ENCODE measurements at places on chromosomes 12 and 14.

- no peak for DNase-seq
These were observed 20.6 kb upstream of the MYL2 start for GRCh38 chr12:110940933-110941332.

GRCh38 chr14:38129192-38129591, 78.5 kb upstream of the SSTR1 start:
- DNase-seq = no peak

DNA sequence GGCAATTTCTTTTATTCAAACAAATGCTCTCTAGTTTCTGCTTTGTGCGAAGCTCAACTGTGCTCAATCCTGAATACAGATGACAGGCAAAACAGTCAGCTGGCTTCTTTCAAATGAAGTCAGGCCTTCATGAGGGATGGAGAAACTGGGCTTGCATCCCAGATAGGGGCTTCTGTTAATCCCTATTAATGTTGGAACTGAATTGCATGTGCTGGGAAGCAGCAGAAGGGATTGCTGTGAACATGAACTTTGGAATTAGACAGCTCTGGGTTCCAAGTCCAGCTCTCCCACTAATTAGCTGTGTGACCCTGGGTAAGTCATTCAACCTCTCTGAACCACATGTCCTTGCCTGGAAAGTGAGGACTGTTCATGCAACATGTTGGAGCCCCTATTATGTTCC, 21.1 kb upstream of the CORO1C start:
- peak; percentile 97 for DNase-seq

- DNase-seq = no peak
These were observed 145.9 kb downstream of the NRXN3 start for GRCh38 chr14:78316052-78316451.

GRCh38 chr12:106941481-106942156, 14.1 kb upstream of the TMEM263 start:
- no peak for DNase-seq

GRCh38 chr12:18352312-18352711, 91.0 kb downstream of the PIK3C2G start:
- no peak for DNase-seq

GRCh38 chr12:81229759-81230158, 151.9 kb downstream of the ACSS3 start:
- DNase-seq = peak; percentile 44

GRCh38 chr12:126663304-126664094, 1598.3 kb downstream of the AACS start:
- DNase-seq = peak; percentile 4

DNA sequence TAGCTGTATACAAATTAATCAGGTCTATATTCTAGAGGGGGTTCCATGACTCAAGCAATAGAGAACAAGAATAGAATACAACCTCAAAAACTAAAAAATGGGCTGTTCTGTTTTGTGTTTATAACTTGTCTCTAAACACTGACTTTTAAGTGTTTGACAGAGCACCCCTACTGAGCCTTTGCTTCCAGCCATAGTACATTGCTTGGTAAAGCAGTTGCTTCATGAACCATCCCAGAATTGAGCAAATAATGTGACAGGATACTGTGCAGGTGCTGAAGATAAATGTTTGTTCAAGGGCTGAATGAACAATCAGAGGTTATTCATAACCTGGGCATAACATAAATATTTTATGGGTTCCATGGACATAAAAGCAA, 11.5 kb downstream of the SPTSSA start:
- DNase-seq = no peak

DNA sequence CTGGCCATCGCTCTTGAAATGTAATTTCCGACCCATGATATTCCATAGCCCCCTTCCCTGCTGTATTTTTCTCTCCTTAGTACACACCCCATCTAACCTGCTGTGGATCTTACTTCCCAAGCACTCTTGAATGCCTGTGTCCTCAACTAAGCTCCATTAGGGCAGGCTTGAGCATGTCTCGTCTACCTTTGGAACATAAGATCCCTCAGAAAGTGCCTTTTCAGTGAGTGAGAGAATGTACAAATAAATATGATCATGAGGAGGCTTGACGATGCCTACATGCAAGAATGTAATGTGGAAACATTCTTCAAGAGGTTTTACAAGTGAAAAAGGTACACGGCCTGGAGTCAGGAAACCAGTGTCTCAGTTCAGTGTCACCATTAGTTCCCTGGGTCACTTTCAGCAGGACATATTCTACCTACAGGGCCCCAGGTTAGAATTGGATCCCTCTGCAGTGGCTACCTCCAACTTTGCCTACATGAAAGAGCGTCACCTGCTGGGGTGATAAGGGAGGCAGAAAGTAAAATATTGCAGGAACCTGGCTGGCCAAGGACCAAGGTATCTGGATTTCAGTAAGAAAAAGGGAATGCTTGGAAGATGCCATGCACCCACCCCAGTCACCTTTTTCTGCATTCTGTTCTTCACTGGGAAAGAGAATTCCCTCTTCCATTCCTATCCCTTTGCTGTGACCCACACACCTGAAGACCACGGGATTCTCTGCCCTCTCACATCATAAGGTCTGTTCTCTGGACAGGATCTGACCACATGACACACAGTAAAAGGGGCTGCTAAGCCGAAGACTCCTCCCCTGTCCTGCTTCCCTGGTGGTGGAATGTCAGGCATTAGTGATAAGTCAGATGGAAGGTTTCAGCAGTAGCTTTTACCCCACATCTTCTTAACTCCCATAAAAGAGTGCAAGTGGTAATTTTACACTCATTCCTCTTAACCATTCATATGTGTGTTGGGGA, 24.6 kb upstream of the SERPINA1 start:
- DNase-seq = no peak

- DNase-seq = peak; percentile 73
These were observed 22.8 kb downstream of the RAB35 start for GRCh38 chr12:120093592-120094355.

DNA sequence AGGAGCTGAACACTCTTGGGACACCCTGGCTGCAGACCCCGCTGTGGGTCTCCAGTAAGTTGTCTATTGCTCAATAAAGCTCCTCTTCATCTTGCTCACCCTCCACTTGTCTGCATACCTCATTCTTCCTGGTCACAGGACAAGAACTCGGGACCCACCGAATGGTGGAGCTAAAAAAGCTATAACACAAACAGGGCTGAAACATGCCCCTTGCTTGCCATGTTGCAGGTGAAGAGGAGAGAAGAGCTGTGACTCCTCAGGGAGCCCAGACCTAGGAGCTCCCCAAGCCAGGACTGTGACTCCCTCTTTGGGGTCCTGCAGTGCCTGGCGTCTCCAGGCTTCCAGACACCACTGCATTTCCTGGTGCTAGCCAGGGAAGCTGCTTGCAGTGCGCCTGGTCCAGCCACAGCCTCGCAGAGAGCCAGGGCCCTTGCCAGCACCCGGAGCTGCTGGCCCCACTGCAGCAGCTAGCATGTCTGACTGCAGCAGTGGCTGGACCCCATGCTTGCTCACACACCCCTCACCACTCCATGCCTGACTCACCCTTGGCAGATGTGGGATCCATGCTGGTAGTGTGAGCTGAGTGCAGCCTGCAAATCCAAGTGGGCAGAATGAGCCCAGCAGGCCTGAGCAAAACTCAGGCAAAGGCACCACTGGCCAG, 37.1 kb upstream of the OR5AU1 start:
- no peak for DNase-seq

DNA sequence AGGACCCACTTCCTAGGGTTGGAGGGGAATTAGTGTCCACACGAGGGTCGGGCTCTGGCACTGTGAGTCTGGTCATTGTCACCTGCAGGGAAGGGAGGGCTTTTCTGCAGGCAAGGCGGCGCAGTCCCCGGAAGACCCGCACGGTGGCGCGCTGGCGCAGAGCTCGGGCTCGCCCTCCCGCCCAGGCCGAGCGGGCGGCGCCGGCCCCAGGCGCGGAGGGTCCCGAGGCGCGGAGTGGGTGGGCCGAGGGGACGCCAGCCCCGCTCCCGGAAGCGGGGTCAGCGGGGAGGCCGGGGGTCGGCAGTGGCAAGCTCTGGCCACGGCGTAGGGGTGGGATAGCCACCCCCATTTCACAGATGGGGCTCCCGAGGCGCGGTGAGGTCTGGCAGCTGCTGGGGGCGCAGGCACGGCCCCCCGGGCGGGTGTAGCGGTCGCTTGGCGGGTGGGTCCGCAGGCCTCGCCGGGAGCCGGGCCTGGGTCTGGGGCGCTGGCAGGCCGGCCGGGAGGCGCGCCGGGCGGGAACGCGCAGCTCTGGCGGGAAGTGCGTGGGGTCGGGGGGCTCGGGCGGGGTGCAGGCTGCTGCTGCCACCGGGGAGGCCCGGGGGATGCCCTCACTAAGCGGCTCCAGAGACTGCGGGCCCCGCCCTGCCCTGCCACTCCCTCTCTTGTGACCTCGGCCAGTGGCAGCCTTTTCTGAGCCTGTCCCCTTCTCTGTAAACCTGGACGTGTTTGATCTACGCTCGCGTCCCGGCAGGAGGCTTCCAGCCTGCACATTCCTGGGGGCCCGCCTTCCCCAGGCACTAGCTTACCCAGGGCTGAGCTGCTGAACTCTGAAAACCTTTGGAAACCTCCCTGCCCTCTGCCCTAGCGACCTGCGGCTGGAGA, 46.1 kb downstream of the CYP46A1 start:
- peak; percentile 80 for DNase-seq

DNA sequence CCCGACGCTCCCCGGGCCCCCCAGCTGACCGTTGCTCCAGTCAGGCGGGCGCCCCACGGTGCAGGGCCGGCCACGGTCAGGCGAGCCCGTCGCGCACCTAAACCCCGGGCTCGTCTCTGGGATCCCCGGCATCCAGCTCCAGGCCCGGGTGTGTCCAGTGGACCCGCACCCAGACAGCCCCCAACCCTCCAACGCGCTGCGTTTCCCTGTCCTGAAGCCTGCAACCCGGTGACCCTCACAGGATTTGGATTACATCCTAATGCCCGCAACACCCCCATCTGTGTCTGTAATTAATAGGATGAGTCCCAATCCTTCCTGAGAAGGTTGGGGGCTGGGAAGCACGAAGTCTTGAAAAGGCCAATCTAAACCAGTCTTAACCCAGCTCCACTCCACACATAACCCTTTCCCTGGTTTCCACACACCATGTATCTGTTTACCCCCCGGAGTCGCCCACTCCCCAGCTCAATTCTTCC, 10.4 kb downstream of the CPNE6 start:
- no peak for DNase-seq

DNA sequence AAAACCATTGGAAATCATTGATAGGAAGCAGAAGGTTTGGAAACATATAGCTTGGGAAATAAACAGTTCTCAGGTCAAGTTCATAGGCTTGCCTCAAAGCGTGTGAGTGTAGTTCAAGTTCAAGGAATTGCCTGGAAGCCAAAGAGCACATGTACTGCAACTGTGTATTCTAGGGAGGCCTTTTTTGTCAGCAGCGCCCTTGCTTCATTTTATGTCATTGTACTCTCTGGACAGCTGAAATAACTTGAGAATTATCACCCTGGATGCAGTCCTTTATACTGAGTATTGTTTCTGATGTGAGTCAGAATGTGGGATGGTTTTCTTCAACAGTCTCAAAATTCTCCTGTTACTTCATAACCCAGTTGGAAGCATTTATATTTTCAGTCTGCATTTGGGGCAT, 16.0 kb upstream of the EVL start:
- peak; percentile 41 for DNase-seq

DNA sequence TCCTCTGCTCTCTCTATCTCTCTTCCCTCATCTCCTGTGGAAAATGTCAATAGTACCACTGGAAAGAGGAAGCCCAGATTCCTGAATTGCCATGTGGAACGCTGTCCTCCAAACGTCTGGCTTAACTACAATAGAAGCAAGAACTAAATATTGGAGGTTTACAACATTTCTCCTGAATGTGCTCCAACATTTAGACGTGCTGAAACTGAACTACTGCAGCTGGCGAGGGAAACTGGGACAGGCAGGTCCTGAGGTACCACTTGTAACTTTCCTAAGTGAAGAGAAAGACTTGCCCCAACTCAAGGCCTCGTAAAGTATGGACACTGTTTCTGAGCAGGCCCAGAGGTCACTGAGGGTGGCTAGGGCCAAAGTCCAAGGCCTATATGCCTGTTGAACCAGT, 187.7 kb downstream of the NTF3 start:
- peak; percentile 25 for DNase-seq

GRCh38 chr14:89451229-89451628, 34.2 kb upstream of the FOXN3 start:
- DNase-seq = no peak

DNA sequence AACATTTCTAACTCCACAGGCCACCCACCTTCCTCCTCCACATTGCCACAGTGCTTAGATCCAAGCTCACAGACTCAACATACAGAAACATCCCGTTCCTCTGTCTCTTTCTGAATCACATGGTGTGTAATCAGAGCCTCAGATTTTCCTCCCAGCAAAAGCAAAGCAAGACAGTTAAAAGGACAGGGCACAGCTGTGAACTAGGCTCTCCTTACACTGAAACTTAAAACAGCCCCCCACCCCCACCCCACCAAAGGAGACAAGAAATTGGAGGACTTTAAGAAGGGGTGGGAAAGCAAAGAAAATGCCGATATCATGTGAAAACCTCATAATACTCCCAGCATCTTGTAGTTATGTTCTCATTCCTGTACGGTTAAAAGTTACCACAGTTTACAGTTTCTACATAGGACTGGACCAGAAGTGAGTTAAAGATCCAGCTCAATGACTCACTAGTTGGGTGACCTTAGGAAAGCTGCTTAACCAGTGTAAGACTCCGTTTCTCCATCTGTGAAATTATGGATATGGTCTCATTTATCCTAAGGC, 4.8 kb downstream of the YBX3 start:
- peak; percentile 87 for DNase-seq

DNA sequence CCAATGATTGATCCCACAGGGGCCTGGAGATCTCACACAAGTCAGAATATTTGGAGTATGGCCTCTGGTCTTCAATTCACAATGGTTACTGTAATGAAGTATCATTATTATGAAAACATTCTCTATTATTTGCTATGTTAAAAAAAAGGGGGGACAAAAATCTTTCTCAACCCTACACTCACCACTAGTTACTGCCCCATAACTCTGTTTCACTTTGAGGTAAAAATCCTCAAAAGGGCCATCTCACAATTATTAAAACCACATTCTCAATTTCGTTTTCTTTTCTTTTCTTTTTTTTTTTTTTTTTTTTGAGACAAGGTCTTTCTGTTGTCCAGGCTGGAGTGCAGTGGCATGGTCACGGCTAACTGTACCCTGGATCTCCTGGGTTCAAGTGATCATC, 59.6 kb upstream of the KCNC2 start:
- DNase-seq = no peak

DNA sequence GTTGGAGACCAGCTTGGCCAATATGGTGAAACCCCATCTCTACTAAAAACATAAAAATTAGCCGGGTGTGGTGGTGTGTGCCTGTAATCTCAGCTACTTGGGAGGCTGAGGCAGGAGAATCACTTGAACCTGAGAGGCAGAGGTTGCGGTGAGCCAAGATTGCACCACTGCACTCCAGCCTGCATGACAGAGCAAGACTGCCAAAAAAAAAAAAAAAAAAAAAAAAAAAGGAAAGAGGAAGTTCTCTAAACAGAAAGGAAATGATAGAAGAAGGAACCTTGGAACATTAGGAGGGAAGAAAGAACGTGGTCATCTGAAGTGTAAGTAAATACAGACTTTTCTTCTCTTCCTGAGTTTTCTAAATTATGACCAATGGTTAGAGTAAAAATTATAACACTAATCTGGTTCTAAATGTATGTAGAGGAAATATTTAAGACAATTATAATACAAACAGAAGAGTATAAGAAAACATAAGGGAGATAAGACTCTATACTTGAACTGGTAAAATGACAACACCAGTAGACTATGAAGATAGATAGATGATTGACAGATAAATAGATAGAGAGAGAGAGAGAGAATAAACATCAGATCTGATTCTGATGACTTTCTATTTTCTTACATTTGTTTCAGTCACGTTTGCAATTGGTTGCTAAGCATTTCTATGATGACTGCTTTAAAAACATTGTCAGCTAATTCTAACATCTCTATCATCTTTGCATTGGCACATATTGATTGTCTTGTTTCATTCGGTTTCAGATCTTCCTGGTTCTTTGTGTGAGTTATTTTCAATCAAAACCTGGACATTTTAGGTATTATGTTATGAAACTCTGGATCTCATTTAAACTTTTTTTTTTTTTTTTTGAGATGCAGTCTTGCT, 12.9 kb upstream of the CORO1C start:
- DNase-seq = no peak

Data from tongue (tissue), 3 donors.